ENCODE measurements at places on chromosomes 12 and 14.

DNA sequence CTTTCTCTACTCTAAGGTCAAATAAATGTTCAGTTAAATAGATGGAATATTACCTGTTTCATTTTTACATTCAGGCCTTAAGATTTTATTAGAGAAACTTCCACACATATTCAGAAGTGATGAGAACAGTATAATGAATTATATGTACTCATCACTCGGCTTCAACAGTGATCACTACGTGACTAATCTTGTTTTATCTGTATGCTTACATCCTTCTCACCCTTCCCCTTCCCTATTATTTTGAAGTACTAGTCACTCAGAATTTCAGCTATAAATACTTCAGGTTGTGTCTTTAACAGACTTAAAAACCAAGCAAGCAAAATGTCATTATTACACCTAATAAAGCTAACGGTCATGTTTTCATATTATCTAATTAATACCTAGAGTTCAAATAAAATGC is 34.9 kb downstream of the ETV6 start:
- DNase-seq, result no peak

- no peak for DNase-seq
Measured at GRCh38 chr12:109525279-109525585, 47.8 kb downstream of the UBE3B start.

DNA sequence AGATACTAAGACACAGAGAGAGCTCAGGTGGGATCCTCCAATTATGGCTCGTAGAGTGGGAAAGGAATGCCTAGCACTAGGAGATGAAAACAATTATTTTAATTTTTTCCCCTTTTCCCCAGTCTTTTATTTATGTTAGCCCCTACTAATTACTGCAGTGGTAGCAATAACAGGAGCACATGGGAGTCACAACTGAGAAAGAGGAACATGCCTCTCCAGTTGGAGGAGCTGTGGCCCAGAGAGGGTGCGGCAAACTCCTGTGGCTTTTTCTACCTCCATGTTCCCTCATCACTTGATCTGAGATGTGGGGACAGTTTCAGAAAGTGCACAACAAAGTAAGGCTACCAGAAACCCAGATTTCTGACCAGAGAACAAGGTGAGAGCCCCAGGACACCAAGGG is 25.9 kb upstream of the POC1B start:
- no peak for DNase-seq

DNA sequence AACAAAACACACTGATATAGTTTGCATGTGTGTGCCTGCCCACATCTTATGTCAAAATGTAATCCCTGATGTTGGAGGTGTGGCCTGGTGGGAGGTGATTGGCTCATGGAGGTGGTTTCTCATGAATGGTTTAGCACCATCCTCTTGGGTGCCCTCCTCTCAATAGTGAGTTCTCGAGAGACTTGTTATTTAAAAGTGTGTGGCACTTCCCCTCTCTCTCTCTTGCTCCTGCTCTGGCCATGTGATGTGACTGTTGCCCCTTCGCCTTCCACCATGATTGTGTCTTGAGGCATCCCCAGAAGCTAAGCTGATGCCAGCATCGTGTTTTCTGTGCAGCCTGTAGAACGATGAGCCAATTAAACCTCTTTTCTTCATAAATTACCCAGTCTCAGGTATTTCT is 454.1 kb upstream of the DCN start:
- no peak for DNase-seq

DNA sequence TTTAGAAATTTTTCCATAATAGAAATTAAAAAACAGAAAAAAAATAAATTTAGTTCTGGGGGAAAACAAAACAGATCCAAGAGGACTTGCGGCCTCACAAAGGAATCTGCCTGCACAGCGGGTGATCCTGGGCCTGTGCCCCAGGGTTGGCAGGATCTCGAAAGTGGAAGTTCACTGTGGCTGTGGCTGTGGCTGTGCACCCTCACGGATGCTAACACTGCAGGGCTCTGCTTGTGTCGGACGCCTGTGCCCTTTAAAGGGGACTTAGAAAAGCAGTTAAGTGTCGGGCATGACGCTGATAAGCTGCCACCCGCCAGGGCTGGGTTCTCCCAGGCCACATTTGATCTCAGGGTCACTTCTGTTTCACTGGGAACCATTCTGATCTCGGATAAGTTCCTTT is 209.1 kb downstream of the TTC7B start:
- DNase-seq, result no peak

DNA sequence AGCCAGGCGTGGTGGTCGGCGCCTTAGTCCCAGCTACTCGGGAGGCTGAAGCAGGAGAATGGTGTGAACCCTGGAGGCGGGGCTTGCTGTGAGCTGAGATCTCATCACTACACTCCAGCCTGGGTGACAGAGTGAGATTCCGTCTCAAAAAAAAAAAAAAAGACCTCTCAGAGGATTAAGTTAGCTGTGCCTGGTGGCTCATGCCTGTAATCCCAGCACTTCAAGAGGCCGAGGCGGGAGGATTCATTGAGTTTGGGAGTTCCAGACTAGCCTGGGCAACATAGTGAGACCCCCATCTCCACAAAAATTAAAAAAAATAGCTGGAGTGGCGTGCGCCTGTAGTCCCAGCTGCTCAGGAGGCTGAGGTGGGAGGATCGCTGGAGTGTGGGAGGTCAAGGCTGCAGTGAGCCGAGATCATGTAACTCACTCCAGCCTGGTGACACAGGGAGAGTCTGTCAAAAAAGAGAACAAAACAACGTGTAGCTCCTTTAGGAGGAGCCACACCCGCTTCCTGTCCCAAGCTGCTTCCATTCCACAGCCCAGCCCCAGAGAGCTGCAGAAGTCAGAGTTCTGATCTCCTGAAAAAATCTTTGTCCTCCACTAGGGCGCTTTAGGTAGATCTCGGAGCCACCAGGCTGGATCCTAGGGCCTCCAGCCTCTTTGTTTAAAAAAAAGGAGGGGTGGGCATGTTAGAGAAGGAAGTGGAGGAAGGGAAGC is 11.5 kb upstream of the ULK1 start:
- no peak for DNase-seq

- no peak for DNase-seq
Measured at GRCh38 chr12:62856454-62856853, 78.5 kb downstream of the PPM1H start.

DNA sequence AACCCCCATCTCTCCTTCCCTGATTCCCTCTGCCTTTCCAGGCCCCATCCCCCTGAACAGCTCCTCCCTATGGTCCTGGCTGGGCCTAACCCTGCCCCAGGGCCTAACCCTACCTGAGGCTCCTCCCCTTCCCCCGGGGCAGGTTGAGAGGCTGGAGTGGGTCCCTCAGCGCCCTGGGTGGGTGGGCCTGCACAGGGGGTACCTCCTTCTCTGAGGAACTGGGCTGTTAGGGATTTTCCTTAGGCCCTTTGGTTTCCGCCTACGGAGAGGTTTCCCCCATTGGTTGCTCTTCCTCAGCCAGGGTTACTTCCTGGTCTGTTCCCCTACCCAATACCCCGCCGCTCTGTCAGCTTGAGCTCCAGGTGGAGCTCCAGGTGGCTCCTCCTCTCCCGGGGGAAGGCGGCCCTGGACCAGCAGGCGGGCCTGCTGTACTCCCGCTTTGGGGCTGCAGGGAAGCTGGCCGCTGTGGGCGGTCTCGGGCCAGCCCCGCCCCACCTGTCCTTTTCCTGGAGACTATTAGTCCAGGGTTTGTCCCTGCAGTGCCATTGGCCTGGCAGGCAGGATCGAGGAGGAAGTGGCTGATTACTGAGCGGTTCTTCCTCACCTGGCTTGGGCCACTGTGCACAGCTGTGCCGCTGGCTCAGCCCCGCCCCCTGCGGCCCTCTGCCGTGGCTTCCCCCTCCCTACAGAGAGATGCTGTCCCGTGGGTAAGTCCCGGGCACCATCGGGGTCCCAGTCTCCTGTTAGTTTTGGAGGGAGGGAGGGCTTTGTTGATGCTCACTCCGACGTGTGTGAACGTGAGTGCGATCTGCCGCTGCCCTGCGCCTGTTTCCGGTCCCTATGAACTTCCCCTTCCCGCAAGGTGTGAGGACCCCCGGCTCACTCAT is 2.5 kb downstream of the C12orf57 start:
- no peak for DNase-seq

- no peak for DNase-seq
Measured at GRCh38 chr14:68626386-68626785, 166.5 kb downstream of the ZFP36L1 start.

DNA sequence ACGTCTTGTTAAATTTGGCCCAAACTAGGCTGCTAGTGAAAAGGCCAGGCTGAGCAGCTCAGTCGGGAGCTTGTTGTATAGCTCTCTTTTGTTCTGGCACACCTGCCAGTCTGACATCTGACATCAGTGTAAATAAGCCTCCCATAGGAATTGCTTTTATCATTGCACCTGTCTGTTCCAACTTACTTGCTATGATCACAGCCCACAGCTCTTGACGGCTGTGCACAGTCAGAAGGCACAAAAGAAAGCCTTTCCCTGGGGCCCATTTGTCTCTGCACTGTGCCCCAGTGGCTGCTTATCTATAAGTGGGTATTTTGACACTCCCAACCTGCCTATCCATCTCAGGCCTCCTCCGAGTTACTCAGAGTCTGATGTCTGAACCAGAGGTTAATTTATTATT is 324.5 kb downstream of the NUAK1 start:
- no peak for DNase-seq

DNA sequence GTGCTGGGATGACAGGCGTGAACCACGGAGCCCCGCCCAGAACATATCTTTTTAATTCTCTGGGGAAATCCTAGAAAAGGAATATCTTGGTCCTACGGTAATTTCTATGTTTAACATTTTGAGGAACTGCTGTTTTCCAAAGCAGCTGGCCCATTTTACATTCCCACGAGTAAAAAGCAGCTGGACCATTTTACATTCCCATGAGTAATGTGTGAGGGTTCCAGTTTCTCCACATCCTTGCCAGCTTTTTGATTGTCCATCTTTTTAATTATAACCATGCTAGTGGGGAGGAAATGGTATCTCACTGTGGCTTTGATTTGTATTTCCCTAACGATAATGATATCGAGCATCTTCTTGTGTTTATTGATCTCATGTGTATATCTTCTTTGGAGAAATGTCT is 4.4 kb upstream of the P2RX4 start:
- no peak for DNase-seq

- peak; percentile 9 for DNase-seq
Measured at GRCh38 chr12:1907652-1908611, 10.5 kb downstream of the CACNA2D4 start.

GRCh38 chr14:34053666-34054065 is 102.8 kb upstream of the EGLN3 start:
- no peak for DNase-seq

- DNase-seq, result no peak
Measured at GRCh38 chr14:75456997-75457335, 29.1 kb downstream of the JDP2 start.

GRCh38 chr14:90675399-90675798 is 140.8 kb downstream of the TTC7B start:
- no peak for DNase-seq

- DNase-seq, result no peak
Measured at GRCh38 chr14:52740751-52741150, 10.8 kb downstream of the STYX start.

DNA sequence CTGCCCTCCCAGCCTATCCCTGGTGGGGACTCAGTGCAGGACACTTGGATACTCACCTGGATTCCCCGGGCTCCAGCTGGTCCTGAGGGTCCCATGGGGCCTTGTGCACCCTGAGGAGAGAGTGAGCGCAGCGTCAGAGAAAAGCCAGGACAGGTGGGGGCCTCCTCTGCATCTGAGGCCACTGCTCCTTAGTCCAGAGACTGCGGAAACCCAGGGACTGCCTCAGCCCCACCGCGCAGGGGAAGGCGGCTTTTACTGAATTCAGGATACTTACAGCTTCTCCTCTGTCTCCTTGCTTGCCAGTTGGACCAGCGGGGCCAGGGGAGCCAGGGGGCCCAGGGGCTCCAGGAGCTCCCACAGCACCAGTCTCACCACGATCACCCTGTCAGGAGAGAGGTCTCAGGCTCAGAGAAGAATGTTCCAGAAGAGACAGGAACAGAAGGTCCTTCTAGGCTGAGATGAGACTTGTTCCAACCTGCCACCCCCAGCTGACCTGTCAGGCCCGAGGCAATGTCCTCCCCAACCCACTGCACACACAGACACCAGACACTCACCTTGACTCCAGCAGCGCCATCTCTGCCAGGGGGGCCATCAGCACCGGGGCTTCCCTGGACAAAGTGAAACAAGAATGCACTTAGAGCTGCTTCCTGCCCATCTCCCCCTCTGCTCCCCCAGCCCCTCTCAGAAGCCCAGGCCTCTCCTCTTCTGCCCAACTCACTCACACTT is 13.8 kb downstream of the TMEM106C start:
- no peak for DNase-seq

- no peak for DNase-seq
Measured at GRCh38 chr12:6998715-6999451, 19.4 kb downstream of the LPCAT3 start.

GRCh38 chr14:36217732-36218131 is 41.2 kb upstream of the PTCSC3 start:
- no peak for DNase-seq

GRCh38 chr14:39576258-39576657 is 144.0 kb upstream of the FBXO33 start:
- no peak for DNase-seq

- DNase-seq, result no peak
Measured at GRCh38 chr12:113744802-113745395, 221.2 kb downstream of the RBM19 start.

GRCh38 chr14:72052356-72052755 is 120.1 kb downstream of the RGS6 start:
- DNase-seq, result no peak

- no peak for DNase-seq
Measured at GRCh38 chr12:28800129-28800528, 348.9 kb upstream of the FAR2 start.

DNA sequence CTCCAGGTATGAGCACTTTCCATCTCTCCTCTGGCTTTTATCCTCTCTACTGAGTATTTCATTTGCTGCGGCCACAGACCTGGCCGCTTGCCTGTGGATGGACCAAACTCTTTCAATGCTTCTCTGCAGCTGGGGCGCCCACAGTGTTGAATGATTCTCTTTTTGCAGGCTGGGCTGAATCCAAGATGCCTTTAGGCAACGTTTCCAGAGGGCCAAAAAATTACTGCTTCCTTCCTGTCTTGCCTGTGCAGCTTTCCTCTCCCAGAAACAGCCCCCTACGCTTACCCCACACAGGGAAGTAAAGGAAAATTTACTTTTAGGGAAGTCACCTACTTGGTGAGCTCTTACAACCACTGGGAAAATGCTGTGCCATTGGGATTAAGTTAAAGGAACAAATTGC is 55.6 kb upstream of the JDP2 start:
- DNase-seq, result no peak

- no peak for DNase-seq
Measured at GRCh38 chr14:93051600-93052546, 63.9 kb downstream of the ITPK1 start.

Data from frontal cortex (tissue), 4 donors.